Activated T-helper 1 cell treated with anti-CD3 and anti-CD28 coated beads, Interleukin-12 subunit alpha, Interleukin-12 subunit beta, Interleukin-2, Interleukin-4 antibody, amounts not matched to agents 30 ng/mL and 10 ng/mL and 1 ng/mL, durations not matched to agents 14 hours and 24 hours and 36 hours (primary cell): ENCODE measurements at places on chromosomes 3 and 15. TPM values are rescaled to one million over a fixed set of nuclear protein-coding genes. Genes with fewer than 3 reads are reported as not detected.

DNA sequence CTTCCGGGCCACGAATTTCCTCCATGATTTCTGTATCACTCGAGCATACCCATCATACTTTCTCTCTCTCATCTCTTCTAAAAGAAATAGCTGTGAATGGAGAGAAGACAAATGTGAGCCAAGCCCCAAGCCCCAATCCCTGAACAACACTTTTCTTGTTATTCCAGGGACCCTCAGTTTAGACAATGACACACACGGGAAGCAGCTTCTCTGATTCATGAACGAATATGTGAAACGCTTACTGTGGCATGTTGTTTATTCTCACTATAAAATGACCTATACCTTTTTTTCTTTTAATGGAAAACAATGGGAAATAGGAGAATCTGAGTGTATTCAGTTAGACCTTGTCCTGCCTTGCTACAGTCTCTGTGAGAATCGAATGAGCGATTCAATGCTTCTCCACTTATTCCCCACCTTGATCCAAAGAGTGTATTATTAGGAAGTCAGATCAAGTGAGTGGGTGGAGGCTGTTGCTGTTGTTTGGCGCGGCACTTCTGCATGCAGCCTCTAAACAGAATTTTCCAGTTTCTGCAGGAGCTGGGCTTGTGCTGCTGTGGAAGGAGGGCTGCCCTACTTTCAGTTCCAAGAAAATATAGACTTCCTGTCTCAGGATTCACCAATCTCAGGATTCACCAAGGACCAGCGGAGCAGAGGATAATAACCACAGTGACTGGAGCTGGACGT is 32.4 kb upstream of the LDHAL6B start:
- no peak for DNase-seq
- peaks cover 13% of the 10 kb centered on the region for H3K36me3 ChIP-seq
- H3K4me1 ChIP-seq, result peaks cover 32% of the 10 kb centered on the region
- no peaks in the 10 kb centered on the region for H3K27me3 ChIP-seq
- no peak overlapping the region for H3K4me3 ChIP-seq
- H3K27ac ChIP-seq, result no peak overlapping the region

DNA sequence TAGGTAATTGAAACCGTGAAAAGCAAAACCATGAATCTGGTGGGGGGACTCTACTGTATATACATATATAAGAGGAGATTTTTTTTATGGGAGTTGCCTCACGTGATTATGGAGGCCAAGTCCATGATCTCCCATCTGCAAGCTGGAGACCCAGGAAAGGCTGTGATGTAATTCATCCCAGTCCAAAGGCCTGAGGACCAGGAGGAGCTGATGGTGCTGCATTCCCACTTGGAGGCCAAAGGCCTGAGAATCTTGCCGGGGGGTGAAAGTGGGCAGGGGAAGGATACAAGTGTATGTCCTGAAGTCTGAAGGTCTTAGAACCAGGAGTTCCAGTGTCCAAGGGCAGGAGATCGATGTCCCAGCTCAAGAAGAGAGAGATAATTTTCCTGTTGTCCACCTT is 37.1 kb upstream of the CEMIP start:
- no peaks in the 10 kb centered on the region for H3K27me3 ChIP-seq
- H3K4me1 ChIP-seq, result no peaks in the 10 kb centered on the region
- no peak overlapping the region for H3K27ac ChIP-seq

DNA sequence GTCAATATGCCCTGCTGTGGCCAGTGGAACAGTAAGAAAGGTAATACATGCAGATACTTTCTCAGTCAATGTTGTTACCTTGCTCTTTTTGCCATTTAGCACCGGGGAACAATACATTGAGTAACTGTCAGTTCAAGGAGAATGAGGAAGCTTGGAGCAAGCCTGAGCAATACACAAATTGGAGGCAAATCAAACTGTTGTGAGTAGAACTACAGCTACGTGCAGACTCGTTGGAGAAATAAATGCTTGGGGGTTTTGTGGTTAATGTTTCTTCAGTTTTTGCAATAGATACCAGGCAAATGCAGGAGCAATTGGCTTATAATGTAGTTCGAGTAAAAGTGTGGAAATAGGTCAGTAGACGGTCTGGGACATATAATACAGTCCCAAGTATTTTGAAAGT is 587.3 kb upstream of the ROBO1 start:
- no peak overlapping the region for H3K27ac ChIP-seq
- no peaks in the 10 kb centered on the region for H3K36me3 ChIP-seq
- H3K4me1 ChIP-seq, result no peaks in the 10 kb centered on the region
- DNase-seq, result no peak

DNA sequence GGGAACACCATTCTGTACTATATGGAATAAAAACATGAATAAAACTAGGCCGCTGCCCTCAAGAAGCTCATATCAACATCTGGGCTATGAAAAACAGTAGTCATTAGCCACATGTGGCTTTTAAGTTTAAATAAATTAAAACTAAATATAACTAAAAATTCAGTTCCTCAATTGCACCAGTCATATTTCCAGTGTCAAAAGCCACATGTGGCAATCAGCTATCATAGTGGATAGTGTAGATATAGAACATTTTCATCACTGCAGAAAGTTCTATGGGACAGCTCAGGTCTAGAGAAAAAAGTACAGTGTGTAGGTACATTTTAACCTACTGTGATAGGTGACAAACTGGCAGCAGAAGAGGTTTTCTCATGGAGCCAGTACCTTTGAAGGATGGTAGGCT is 261.4 kb downstream of the FOXP1 start:
- no peak for DNase-seq
- no peak overlapping the region for H3K4me3 ChIP-seq
- H3K27ac ChIP-seq, result no peak overlapping the region
- no peaks in the 10 kb centered on the region for H3K4me1 ChIP-seq

DNA sequence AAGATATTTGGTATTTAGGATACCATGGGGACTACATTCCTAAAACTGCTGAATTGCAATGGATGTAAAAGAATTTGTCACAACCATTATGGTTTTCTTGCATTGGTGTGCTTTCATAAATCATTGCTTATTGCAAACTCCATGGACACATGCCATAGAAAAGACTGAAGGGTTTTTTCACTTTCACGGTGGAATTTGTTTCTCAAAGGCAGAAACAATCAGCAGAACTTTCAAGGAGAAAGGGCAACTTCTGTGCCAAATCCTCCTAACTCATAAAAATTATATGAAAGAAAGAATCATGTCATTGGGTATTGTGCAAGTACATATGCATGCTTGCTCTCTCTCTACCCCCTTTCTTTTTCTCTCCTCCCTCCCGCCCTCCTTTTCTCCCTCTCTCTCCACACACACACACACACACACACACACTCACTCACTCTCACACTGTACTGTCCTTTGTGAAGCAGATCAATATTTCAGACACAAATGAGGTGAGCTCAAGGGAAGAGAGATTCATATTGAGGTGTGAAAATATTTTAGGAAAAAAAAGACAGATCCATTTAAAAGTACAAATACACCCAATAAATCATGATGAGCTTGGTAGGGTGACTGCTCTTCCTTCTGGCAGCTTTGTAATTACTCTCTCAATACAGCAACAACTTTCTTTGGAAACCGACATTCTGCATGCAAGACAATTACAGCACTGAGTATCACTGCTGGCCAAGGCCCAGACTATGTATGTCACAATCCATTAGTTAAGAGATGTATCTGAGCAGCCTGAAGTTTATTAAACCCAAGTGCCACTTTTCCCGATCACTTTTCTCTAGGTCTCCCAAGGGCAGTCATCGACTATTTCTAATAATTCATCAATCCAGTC is 492.6 kb downstream of the TUSC7 start:
- H3K4me1 ChIP-seq, result no peaks in the 10 kb centered on the region
- H3K27me3 ChIP-seq, result no peaks in the 10 kb centered on the region
- no peak for DNase-seq
- no peak overlapping the region for H3K27ac ChIP-seq

DNA sequence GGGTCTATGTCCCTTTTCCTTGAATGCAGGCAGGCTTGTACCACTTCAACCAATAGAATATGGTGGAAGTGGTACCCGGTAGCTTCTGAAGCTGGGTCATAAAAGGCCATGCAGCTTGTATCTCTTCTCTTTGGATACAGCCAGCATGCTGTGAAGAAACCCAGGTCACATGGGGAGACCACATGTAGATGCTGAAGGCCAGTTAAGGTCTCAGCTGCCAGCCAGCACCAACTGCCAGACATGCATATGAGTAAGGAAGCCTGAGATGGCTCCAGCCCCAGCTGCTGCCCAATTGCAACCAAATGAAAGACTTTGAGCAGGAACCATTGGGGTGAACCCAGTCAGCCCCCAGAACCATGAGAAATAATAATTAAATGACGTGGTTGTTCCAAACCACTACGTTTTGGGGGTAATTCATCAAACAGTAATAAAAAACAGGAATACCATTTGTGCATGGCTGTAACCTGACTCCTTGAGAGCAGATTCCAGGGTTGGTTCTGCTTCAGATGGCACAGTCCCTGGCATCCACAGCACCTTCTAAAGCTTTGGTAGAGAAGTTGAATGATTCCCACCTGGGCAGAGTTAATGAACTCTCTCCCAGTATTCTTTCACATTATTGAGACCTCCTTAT is 3.8 kb downstream of the RBP2 start:
- H3K27ac ChIP-seq, result no peak overlapping the region
- H3K4me1 ChIP-seq, result no peaks in the 10 kb centered on the region
- no peak overlapping the region for H3K4me3 ChIP-seq

GRCh38 chr3:185582871-185583270 is 3.2 kb upstream of the SENP2 start:
- no peak overlapping the region for H3K27ac ChIP-seq
- H3K27me3 ChIP-seq, result no peaks in the 10 kb centered on the region
- peaks cover 13% of the 10 kb centered on the region for H3K4me1 ChIP-seq
- H3K36me3 ChIP-seq, result no peaks in the 10 kb centered on the region

Gene PBRM1
- total RNA-seq, result 68.6 and 68.8 TPM in 2 replicates

Gene CNTN6
- not detected in 2 replicates for total RNA-seq

Gene LYZL4
- total RNA-seq, result not detected in 2 replicates
